ENCODE measurements at places on chromosomes 4 and X. TPM values are rescaled to one million over a fixed set of nuclear protein-coding genes. Genes with fewer than 3 reads are reported as not detected.

Gene FHL1
- polyA plus RNA-seq: 64.8 TPM

Gene USP17L21
- polyA plus RNA-seq: not detected

Gene CXCL1
- polyA plus RNA-seq: 0.50 TPM

Gene NSG1
- polyA plus RNA-seq: 5.1 TPM

Gene GLRB
- polyA plus RNA-seq: 14.8 TPM

Gene C4orf51
- not detected for polyA plus RNA-seq

Gene DDX53
- polyA plus RNA-seq: not detected

Gene STX18
- polyA plus RNA-seq: 80.7 TPM

All from right renal cortex interstitium (tissue), 3 donors.